CD4-positive, alpha-beta T cell (primary cell): ENCODE measurements at places on chromosomes 7 and 10. TPM values are rescaled to one million over a fixed set of nuclear protein-coding genes. Genes with fewer than 3 reads are reported as not detected.
A peak's percentile ranks its signal among the peaks of the same experiment; 100 is the strongest.

GRCh38 chr7:137867289-137867688 is 20.5 kb upstream of the DGKI start:
- no peak overlapping the region for H3K27ac ChIP-seq
- no peaks in the 10 kb centered on the region for H3K27me3 ChIP-seq
- peaks cover 11% of the 10 kb centered on the region for H3K36me3 ChIP-seq
- no peaks in the 10 kb centered on the region for H3K4me1 ChIP-seq
- H3K4me3 ChIP-seq: no peak overlapping the region

- H3K27ac ChIP-seq: no peak overlapping the region
- H3K27me3 ChIP-seq: no peaks in the 10 kb centered on the region
- no peaks in the 10 kb centered on the region for H3K4me1 ChIP-seq
- no peak for DNase-seq
These were observed 219.0 kb downstream of the ANKRD30A start for GRCh38 chr10:37344413-37344812.

Gene CALML3
- total RNA-seq: not detected

GRCh38 chr10:12179606-12180170 is 16.0 kb downstream of the NUDT5 start:
- H3K4me3 ChIP-seq: no peak overlapping the region
- peaks cover 34% of the 10 kb centered on the region for H3K36me3 ChIP-seq
- H3K27me3 ChIP-seq: no peaks in the 10 kb centered on the region
- no peak overlapping the region for H3K27ac ChIP-seq

DNA sequence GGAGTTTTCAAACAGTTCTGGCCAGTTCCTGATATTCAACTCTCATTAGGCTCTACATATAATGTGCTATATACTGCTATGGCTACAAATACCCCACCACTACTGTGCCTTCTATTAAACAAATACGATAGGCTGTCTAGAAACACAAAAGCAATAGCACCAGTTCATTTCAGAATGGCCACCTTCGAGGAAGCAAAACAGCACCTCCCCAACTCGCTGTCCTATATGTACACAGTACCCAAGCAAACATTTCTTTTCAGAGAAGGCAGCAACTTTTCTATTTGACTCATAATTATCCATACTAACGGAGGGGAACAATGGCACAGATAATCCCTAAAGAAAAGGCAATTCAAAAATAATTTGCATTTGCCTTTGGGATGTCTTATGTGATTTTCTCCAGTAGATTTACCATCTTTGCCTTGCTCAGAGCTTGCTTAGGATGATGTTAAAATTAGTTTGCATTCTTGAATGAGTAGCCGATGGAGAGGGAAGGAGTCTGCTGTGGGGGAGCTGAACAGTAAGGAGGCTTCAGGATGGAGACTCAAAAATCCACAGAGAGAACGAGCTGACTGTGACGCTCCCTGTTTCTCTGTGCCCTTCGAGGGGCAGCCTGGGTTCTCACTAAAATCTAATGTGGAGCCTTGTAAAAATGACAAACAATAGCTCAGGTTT is 218.7 kb downstream of the FANK1 start:
- no peak overlapping the region for H3K27ac ChIP-seq
- no peaks in the 10 kb centered on the region for H3K4me1 ChIP-seq
- DNase-seq: no peak
- no peaks in the 10 kb centered on the region for H3K27me3 ChIP-seq
- H3K36me3 ChIP-seq: no peaks in the 10 kb centered on the region

- H3K27ac ChIP-seq: no peak overlapping the region
- no peaks in the 10 kb centered on the region for H3K36me3 ChIP-seq
- DNase-seq: no peak
- H3K27me3 ChIP-seq: no peaks in the 10 kb centered on the region
- no peak overlapping the region for H3K4me3 ChIP-seq
These were observed 261.5 kb upstream of the SORCS1 start for GRCh38 chr10:107425931-107426553.

GRCh38 chr10:43955002-43955596 is 306.4 kb upstream of the ZNF32 start:
- H3K36me3 ChIP-seq: no peaks in the 10 kb centered on the region
- no peaks in the 10 kb centered on the region for H3K4me1 ChIP-seq
- no peak overlapping the region for H3K27ac ChIP-seq
- H3K27me3 ChIP-seq: peaks cover 10% of the 10 kb centered on the region
- H3K4me3 ChIP-seq: no peak overlapping the region

GRCh38 chr7:155747209-155747608 is 65.1 kb downstream of the SHH start:
- no peak overlapping the region for H3K4me3 ChIP-seq
- no peaks in the 10 kb centered on the region for H3K27me3 ChIP-seq
- H3K4me1 ChIP-seq: peaks cover 9% of the 10 kb centered on the region

DNA sequence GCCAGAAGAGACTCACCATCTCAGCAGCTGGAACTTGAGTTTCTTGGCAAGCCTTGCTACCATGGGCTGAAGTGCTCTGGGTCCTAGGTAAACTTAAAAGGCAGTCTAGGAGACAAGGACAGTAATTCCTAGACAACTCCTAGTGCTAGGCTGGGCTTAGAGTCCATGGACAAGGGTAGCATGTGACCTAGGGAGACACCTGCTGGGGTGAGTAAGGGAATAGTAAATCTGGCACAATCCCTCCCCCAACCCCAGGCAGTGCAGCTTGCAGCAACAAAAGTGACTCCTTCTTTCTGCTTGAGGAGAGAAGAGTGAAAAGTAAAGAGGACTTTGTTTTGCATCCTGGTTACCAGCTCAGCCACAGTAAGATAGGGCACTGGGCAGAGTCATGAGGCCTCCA is 316.5 kb upstream of the IMMP2L start:
- no peak overlapping the region for H3K27ac ChIP-seq
- no peaks in the 10 kb centered on the region for H3K4me1 ChIP-seq
- H3K27me3 ChIP-seq: peaks cover 4% of the 10 kb centered on the region
- DNase-seq: no peak

GRCh38 chr10:93596539-93596938 is 4.5 kb downstream of the RBP4 start:
- no peaks in the 10 kb centered on the region for H3K36me3 ChIP-seq
- H3K4me1 ChIP-seq: no peaks in the 10 kb centered on the region

Gene ZNF804B
- total RNA-seq: not detected

GRCh38 chr10:77812741-77813140 is 113.8 kb downstream of the DLG5 start:
- DNase-seq: no peak
- H3K4me3 ChIP-seq: no peak overlapping the region
- H3K36me3 ChIP-seq: no peaks in the 10 kb centered on the region
- no peaks in the 10 kb centered on the region for H3K27me3 ChIP-seq
- no peak overlapping the region for H3K27ac ChIP-seq

GRCh38 chr7:143361552-143362130 is 872 bp downstream of the FAM131B start:
- H3K27me3 ChIP-seq: peaks cover 27% of the 10 kb centered on the region
- H3K27ac ChIP-seq: no peak overlapping the region
- H3K4me1 ChIP-seq: peaks cover 15% of the 10 kb centered on the region
- H3K4me3 ChIP-seq: peak overlapping the region; percentile 72
- no peaks in the 10 kb centered on the region for H3K36me3 ChIP-seq
- DNase-seq: no peak

DNA sequence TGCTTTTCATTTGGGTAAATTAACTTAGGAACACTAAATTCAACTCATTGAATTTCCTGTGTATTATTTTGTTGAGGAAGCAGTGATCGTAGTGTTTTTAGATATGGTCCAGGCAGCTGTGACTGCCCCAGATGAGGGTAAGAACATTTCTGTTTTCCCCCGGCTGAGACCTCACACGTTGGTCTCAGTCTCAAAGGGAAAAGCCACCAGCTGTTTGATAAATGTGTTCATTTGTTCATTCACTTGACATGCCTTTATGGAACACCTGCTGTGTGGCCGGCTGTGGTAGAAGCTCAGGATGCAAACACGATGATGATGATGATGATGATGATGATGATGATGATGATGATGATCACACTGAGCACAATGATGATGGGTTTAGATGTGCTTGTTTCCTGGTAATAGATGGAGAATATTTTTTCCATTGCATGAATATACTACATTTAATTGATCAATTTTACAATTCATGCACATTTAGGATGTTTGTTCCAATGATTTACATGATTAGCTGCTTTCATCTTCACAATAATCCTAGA is 125.6 kb upstream of the ZNF32 start:
- peaks cover 5% of the 10 kb centered on the region for H3K27me3 ChIP-seq
- H3K36me3 ChIP-seq: no peaks in the 10 kb centered on the region
- H3K4me1 ChIP-seq: peaks cover 9% of the 10 kb centered on the region
- H3K27ac ChIP-seq: no peak overlapping the region
- no peak for DNase-seq

DNA sequence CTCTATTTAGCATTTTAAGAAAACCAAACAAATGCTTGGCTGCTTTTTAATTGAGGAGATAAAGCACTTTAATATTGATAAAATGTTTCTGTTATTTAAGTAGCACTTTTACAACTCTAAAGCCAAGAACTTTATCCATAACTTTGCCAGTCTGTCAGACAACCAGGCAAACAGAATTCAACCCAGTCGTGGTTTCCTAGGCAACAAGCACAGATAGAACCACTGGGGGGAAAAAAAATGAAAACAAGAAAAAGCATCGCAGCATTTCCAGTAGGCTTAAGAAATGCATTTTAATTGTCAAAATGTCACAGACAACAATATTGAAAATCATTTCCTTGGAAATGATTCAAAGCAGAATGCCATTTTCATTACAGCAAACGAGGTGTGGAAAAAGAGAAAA is 323.4 kb downstream of the PARD3 start:
- no peak for DNase-seq
- no peak overlapping the region for H3K4me3 ChIP-seq
- no peaks in the 10 kb centered on the region for H3K27me3 ChIP-seq
- H3K36me3 ChIP-seq: no peaks in the 10 kb centered on the region
- no peaks in the 10 kb centered on the region for H3K4me1 ChIP-seq

GRCh38 chr10:78165172-78165571 is 131.5 kb downstream of the RPS24 start:
- H3K27ac ChIP-seq: no peak overlapping the region
- H3K4me3 ChIP-seq: no peak overlapping the region
- H3K27me3 ChIP-seq: peaks cover 2% of the 10 kb centered on the region
- H3K36me3 ChIP-seq: no peaks in the 10 kb centered on the region
- no peaks in the 10 kb centered on the region for H3K4me1 ChIP-seq

GRCh38 chr7:140034421-140034820 is 28.3 kb downstream of the PARP12 start:
- no peak overlapping the region for H3K4me3 ChIP-seq
- no peak for DNase-seq
- H3K27ac ChIP-seq: no peak overlapping the region
- peaks cover 46% of the 10 kb centered on the region for H3K36me3 ChIP-seq
- peaks cover 22% of the 10 kb centered on the region for H3K4me1 ChIP-seq
- H3K27me3 ChIP-seq: no peaks in the 10 kb centered on the region
